ENCODE measurements at places on chromosomes 16 and 17.

- DNase-seq, result no peak
Observed at GRCh38 chr16:79379095-79379494, 221.4 kb downstream of the MAF start.

DNA sequence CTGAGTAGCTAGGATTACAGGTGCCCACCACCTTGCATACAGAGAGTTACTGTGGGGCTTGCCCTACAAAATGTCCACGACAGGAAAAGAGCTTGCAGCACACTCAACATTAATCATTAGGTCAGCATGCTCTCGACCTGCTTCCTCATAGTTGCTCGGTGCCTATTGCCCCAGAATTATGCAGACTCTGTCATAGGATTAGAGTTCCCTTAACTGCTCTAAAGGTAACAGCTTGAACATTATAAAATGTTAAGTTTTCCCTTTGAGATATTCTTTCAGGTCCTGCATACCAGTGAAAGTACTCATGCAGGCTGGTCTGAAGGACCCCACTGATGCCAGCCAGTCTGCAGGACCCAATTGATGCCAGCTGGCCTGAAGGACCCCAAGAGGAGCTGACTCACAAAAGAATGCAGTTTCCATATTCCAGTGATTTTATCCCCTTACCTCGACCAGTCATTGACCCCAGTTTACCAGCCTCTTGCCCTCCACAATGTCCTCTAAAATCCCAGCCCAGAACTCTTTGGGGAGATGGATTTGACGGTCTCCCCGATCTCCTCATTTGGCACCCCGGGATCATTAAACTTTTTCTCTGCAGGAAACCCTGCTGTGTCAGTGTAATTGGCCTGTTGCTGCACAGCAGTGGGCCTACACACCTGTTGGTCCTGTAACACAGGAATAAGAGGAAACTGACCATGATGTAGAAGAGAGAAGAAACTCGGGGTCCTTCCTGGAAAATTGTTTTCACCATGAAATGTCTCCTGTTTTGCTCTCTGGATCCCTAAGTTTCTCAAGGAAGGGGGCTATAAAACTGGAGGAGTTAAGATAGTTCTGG lies 10.6 kb downstream of the ICAM2 start:
- peak; percentile 46 for DNase-seq

GRCh38 chr16:55248494-55248893 lies 75.5 kb upstream of the IRX6 start:
- DNase-seq, result no peak

- DNase-seq, result no peak
Observed at GRCh38 chr17:57488856-57489255, 232.5 kb downstream of the MSI2 start.

- no peak for DNase-seq
Observed at GRCh38 chr16:57012353-57012752, 23.0 kb downstream of the NLRC5 start.

DNA sequence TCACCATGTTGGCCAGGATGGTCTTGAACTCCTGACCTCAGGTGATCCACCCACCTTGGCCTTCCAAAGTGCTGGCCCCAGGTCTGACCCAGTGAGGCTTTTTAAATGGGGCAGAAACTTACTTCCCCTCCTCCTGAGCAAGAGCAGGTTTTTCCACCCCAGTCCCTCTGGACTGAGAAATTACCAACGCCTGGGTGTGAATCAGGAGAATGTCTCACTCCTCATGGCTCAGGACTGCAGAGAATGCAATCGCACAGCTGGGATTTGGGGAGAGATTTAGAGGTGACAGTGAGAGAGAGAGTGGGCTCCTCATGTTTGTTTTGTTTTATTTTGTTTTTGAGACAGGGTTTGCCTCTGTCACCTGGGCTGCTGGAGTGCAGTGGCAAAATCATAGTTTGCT lies 203.6 kb downstream of the RAB11FIP4 start:
- no peak for DNase-seq

GRCh38 chr17:40598619-40599467 lies 33.6 kb upstream of the CCR7 start:
- DNase-seq, result no peak

DNA sequence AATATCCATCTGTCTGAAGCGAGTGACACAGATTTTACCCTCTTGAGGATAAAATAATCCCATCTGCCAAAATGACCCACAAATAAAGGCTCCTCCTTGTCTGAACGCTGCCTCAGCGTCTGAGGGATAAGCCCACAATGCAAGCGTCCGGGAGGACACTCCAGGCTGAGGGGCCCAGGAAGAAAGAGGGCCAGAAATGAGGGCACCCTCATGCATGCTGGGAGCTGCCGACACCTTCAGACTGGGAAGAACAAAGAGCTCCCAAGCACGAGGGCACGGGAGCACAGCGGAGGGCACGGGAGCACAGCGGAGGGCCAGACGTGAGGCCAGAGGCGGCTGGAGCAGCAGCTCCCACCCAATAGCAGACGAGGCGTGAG lies 126.9 kb downstream of the ZNF778 start:
- DNase-seq, result no peak

Data from AML-193 (cell line).